ENCODE measurements at places on chromosomes 11 and 22.

GRCh38 chr22:41700108-41700364, 733 bp downstream of the MEI1 start:
- DNase-seq, result no peak

- no peak for DNase-seq
These were observed 65.1 kb upstream of the RRAS2 start for GRCh38 chr11:14424096-14424495.

DNA sequence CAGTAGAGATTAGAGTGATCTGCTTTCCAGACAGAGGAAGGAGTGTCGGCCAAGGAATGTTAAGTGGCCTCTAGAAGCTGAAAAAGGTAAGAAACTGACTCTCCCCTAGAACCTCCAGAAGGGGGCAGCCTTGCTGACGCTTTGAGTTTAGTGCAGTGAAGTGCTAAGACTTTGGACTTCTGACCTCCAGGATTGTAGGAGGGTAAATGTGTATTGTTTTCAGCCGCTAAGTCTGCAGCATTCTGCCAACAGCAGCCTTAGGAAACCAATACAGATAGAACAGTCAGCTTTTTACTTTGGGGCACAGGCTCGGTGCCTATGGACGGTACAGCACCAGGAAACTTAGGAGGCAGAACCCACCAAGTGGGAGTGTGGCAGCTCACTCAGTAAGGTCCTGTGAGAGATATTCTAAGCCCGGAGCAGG, 3.6 kb upstream of the TBC1D22A start:
- no peak for DNase-seq

- no peak for DNase-seq
These were observed at the start of gene MS4A4A for GRCh38 chr11:60280412-60280811. TSS of gene MS4A4A (plus strand) at chr11:60280666. CDS start at chr11:60280676, 10 bp downstream.

GRCh38 chr22:33896575-33897447, 23.5 kb downstream of the LARGE1 start:
- DNase-seq, result no peak

All from stimulated activated CD4-positive, alpha-beta T cell treated with anti-CD3 and anti-CD28 coated beads, TNF-alpha, amount 100 ng/mL, for 24 hours (primary cell).